Calu3 (cell line): ENCODE measurements at places on chromosomes 11 and 22. TPM values are rescaled to one million over a fixed set of nuclear protein-coding genes. Genes with fewer than 3 reads are reported as not detected.

KDELR3 gene
- 16.1 and 18.7 TPM in 2 replicates for total RNA-seq

OR9Q2 gene
- total RNA-seq: not detected in 2 replicates

TMPRSS4 gene
- 99.9 and 132 TPM in 2 replicates for total RNA-seq

APLP2 gene
- 446 and 447 TPM in 2 replicates for total RNA-seq

SAA4 gene
- 2.6 and 7.2 TPM in 2 replicates for total RNA-seq

FAM111B gene
- 35.5 and 39.5 TPM in 2 replicates for total RNA-seq

SLCO2B1 gene
- total RNA-seq: 0.27 and 0.31 TPM in 2 replicates

OR5AK2 gene
- not detected in 2 replicates for total RNA-seq

STX5 gene
- total RNA-seq: 38.3 and 39.2 TPM in 2 replicates

PLEKHB1 gene
- total RNA-seq: 106 and 127 TPM in 2 replicates

FGF19 gene
- total RNA-seq: 0.73 and 1.4 TPM in 2 replicates

OR2AG1 gene
- not detected in 2 replicates for total RNA-seq

DDTL gene
- total RNA-seq: 3.4 and 4.1 TPM in 2 replicates

PGA5 gene
- total RNA-seq: not detected in 2 replicates

APOBEC3B gene
- 43.2 and 43.3 TPM in 2 replicates for total RNA-seq

GLYAT gene
- not detected in 2 replicates for total RNA-seq

FXYD2 gene
- 7.9 and 9.0 TPM in 2 replicates for total RNA-seq

OR4D5 gene
- not detected in 2 replicates for total RNA-seq

ROM1 gene
- total RNA-seq: 1.6 and 2.6 TPM in 2 replicates

PHLDA2 gene
- total RNA-seq: 111 and 142 TPM in 2 replicates

STK33 gene
- 1.7 and 3.0 TPM in 2 replicates for total RNA-seq

DGCR6 gene
- 3.1 and 3.2 TPM in 2 replicates for total RNA-seq
